Glomerular endothelial cell (primary cell): ENCODE measurements at places on chromosomes 13 and 19.

DNA sequence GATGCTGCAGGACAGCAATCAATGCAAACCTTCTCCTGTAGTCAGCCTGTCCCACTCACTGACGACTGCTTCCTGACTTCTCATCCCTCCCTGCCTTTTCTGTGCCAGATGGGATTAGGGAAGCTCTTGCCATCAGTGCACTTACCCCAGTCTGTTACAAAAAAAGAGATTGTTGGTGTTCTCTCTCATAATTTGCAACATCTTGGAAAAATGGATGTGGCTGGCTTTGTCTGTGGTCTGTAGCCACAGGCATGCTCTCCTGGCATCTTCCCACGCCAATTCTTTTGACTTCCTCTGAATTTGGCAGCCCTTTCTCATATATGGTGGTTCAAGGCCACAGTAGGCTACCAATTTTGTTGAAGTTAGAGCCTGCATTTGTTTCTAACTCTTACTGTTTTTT is 11.6 kb upstream of the HTR2A start:
- DNase-seq = no peak

GRCh38 chr19:14381689-14382474 is 638 bp downstream of the ADGRE5 start:
- no peak for DNase-seq

- DNase-seq = no peak
Measured at GRCh38 chr19:38219221-38219620, 4.8 kb downstream of the DPF1 start.

GRCh38 chr19:1089891-1090290 is 5.3 kb downstream of the POLR2E start:
- DNase-seq = no peak

GRCh38 chr13:50476577-50477285 is 366.8 kb downstream of the DLEU7 start:
- no peak for DNase-seq

DNA sequence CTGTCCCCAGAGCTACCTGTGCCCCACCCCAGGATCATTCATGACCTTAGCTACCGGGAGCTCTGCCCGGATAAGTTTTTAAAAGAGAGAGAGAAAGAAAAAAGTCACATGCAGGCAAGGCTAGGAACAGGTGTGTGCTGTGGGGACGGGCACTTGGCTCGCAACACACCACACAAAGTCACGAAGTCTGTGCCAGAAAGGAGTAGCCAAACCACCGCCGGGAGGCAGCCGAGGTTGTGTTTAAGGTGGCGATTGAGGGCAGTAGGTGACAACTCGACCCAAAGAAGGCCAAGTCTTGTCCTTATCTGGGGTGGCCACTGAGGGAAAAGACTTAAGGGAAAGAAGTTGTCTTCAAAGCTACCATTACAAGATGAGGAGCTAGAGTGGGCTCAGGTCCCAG is 4.6 kb upstream of the TSHZ3 start:
- DNase-seq = no peak

DNA sequence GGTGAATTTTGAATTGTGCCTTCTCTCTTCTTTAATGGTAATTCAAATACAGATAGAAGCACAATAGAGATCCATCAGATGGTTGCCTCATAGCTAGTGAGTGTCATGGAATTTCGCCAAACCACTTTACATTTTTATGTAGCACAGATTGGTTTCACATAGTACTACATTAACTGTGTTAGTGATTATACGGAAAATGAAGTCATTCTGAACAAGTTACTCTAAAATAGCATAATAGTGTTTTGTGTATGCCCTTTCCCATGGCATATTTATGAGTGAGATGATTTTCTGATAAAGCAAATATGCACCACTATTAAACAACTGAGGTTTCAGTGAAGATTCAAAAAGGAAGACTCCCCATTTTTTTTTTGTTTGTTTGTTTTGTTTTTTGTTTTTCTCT is 1623.5 kb downstream of the PCDH9 start:
- DNase-seq = no peak

GRCh38 chr13:52896827-52897659 is 48.6 kb upstream of the PCDH8 start:
- no peak for DNase-seq

DNA sequence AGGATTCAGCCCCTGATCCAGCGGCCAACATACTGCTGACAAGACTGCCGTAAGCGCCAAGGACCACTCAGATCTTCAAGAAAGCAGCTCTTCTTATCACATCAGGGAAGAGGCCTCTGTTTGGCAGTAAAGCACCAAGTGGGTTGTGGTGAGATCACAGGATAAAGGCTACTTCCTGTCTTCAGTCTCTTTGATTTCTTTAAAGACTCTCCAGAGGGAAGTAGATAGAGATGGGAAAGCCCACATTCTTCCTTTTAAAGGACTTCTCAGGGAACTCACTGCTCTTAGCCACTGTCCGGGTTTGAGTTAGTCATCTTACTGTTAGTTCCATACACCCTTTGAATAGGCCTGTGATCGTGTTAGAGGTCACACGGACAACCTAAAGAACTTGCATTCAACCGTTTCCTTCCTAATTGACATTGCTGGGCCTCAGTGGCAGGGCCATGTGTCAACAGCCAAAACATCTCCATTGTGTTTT is 47.2 kb upstream of the POMP start:
- no peak for DNase-seq

GRCh38 chr13:53198017-53198416 is 169.4 kb downstream of the OLFM4 start:
- DNase-seq = no peak

DNA sequence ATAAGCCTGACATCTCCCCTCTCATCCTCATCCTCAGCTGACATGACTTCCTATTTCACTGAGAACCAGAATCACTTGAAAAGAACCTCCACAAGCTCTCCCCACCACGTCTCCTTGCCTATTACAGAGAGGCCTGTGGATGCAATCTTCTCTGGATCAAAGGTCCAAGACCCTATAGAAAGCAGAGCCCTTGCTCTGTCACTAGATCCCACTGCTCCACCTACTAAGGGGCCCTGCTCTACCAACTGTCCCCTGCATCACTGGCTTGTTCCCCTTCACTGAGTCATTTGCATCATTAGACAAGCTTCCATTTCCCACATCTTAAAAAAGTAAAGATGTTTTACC is 40.8 kb downstream of the RCBTB2 start:
- no peak for DNase-seq

DNA sequence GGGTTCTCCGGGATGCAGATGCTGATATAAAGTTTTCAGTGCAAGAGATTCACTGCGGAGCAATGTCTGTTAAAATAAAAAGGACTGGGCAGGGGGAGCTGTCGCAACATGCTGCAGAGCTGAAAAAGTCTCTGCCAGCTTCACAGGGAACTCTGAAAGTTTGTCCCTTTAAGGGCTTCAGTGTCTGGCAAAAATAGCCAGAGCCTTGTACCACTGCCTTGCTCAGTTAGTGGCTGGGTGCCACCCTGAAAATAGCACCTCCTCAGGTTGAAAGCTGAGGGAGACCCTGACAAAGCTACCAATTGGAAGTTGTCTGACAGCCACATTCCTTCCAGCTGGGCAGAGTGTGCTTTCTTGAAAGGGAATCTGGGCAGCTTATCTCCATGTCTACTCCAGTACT is 3.0 kb upstream of the NDFIP2 start:
- DNase-seq = no peak

DNA sequence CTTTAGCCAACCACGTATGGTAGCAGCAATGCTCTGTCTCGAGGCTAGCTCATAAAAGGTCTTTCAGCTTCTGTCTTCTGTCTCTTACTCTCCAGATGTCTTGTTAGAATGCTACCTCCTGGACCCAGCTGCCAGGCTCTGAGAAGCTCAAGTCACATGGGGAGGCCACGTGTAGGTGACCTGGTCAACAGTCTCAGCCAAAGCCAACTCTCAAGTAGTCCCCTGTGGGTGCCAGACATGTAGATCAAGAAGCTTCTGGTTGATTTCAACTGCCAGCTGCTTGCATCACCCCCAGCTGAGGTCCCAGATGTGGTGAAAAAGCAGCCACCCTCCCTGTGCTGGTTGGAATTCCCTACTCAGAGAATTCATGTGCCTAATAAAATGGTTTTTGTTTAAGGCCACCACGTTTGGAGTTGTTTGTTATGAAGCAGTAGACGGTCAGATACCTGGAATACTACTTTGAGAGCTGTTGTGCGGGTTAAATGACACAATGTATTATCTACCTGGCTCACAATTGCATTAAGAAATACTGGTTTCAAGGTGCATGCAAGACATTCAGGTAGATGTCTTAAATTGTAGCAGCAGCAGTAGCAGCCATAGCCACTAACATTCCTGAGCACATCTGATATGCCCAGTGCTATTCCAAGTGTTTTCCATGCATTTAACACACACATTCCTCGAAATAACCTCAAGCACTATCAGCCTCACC is 131.0 kb upstream of the RFC3 start:
- DNase-seq = no peak

DNA sequence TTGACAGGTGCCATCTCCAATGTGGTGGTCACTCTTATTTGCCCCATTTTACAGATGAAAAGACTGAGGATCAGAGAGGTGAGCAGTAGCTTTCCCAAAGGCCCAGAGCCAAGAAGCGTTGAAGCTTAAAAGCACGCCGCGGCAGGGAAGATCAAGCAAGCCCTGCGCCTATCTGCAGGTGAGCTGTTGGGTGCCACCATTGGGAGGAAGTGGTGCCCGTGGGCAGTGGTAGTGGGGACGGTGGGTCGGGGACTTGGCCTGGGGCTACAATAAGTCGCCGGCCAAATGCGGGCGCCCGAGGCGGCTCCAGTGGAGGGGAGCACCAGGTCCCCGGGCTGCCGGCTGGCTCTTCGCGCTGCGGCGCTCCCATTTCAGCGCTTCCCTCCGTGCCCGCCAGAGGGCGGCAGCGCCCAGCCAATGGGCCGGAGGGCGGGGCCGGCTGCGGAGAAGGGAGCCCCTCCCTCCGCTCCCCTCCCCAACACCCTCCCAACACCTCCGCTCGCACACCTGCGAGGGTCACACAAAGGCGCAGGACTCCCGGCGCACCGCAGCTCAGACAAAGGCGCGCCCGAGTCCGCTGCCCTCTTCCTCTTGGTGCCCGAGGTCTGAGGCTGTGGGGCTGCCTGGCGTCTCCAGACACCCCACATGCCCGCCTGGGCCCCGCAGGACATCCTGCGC is 744 bp upstream of the POU2F2 start:
- DNase-seq = no peak

- DNase-seq = no peak
Measured at GRCh38 chr13:72804301-72804700, 22.4 kb downstream of the PIBF1 start.

DNA sequence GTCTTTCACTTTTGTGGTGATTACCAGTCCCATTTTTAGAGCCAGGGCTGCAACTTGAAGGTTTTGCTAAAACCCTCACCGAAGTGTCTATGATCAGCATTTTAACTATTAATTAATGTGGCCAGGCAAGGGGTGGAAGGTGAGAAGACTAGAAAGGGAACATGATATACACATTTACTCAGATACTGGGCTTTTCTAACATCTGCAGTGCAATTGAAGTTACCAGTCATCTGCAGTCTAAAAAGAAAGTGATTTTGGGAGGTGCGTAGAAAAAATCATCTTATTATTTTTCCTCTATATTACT is 481 bp downstream of the ALOX5AP start:
- DNase-seq = no peak

GRCh38 chr19:33282036-33282671 is 20.2 kb downstream of the CEBPA start:
- no peak for DNase-seq

DNA sequence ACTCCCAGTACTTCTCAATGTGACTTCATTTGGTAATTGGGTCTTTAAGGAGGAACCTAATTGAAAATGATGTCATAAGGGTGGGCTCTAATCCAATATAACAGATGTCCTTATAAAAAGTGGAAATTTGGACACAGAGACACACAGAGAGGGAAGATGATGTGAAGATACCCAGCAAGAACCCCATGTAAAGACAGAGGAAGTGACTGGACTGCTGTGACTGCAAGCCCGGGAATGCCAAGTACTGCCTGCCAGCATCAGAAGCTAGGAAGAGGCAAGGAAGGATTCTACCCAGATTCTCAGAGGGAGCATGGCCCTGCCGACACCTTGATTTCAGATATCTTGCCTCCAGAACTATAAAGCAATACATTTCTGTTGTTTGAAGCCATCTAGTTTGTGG is 239.3 kb downstream of the KCTD12 start:
- no peak for DNase-seq

DNA sequence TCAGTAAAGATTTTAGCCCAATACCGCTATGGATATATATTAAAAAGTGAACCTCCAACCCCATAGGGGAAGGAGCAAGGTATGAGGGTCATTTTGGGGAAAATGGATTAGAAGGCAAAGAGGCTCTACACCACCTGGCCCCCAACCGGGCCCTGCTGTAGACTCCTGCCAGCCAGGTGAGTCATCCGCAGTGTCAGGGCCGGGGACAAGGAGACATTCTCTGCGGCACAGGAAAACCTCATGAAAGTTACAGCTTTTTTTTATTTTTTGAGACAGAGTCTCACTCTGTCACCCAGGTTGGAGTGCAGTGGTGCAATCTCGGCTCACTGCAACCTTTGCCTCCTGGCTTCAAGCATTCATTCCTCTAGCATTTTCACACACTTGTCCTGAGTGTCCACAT is 32.0 kb downstream of the ZFR2 start:
- DNase-seq = no peak

DNA sequence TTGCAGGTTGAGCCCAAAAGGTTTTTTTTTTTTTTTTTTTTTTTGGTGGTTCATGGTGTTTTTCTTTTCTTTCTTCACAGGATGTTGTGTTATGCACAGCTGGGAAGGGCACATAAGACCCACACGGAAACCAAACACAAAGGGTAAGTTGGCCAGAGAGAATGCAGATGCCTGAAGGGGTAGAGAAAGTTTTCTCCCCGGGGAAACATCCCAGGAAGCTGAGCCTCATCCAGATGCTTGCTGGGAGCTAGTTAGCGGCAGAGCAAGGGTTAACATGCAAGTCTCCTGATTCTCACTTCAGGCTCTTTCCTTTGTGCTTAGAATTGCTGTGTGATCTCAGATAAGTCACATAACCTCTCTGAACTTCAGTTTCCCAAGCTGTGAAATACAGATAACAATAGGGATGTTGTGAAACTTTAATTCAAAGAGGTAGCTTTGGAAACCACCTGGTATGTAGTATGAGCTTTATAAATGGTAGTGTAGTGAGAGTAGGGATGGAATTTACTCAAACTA is 3.1 kb downstream of the ADGRE1 start:
- no peak for DNase-seq

GRCh38 chr13:111555268-111555808 is 234.9 kb downstream of the TEX29 start:
- DNase-seq = no peak

- DNase-seq = no peak
Measured at GRCh38 chr19:45643024-45643926, 4.1 kb upstream of the EML2 start.

DNA sequence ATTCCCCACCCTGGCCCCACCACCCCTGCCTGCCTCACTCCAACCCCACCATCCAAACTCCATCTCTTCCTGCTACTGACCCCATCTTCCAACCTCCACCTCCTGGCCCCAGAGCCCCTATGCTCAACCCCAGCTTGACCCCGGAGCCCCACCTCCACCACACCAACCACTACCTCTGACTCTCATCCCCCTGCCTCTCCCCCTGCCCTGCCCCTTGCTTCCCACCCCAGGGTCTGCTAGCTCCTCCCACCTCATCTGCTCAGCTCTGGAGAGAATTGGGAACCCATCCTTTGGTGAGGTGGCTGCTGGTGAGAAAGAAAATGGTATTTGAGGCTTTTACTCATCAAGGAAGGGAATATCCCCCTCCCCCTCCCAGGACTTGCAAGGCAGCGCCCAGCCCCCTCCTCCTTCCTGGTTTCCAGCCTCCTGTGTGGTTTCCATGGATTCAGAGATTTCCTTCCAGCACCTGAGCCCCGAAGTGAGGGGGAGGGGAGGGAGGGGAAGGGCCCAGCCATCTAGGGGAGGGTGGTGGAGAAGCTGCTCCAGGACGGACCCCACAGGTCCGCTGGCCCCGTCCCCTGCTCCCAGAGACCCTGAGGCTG is 11.4 kb upstream of the PEPD start:
- DNase-seq = no peak
